Activated CD4-positive, alpha-beta T cell treated with anti-CD3 and anti-CD28 coated beads, Interleukin-2, amount 50 U/mL, for 48 hours (primary cell): ENCODE measurements at places on chromosomes 3 and 15.

- DNase-seq = no peak
Measured at GRCh38 chr15:48031466-48031865, 89.3 kb upstream of the SLC24A5 start.

DNA sequence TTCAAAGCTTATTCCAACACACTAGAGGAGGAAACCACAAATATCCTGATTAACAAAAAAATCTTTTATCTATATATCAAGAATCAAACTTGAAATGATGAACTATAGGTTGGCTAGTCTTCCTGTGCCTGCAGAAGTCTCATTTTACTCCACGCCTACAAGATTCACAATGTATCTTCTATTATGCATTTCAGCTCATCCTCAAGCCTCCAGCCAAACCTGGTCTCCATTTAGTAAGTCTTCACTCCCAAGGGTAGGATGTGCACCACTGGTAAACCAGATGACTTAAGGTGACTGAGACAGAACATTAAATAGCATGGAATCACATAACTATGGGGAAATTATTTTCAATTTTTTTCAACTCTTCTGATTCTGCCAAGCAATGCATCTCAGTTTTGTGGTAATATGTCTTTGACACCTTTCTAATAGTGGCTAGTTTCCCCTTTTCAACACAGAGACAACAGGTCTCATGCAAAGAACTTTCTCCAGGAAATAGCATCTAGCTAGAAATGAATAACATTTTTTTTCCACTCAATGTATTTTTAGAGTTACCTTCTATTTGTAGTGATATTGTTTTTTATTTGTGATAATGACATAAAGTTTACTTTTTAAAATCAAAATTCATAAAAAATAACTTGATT is 166.9 kb downstream of the TNIK start:
- DNase-seq = no peak

DNA sequence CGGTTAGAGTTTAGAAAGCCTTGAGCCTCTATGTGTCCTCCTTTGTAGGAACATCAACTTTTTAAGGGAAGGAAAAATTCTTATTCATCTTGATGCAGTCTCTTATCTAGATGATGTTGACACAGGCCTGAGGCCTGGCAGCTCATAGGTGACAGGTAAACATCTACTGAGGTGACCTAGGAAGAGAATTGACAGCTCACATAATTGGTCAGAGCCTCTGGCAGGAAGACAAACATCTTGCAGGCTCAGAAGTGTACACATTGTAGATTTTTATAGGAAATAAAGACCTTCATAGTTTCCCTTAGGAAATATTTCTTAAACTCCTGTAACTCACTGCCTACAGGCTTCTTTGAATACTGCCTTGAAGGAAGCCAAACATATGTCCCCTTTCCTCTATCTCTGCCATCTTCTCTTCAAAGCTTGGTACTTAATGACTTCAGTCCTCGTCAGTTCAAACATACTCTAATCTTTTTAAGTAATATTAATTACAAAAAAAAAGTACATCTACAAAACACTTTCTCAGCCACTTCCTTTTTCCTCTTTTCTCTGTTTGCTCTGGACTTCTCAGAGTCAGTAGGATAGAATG is 341.3 kb downstream of the TBL1XR1 start:
- no peak for DNase-seq

DNA sequence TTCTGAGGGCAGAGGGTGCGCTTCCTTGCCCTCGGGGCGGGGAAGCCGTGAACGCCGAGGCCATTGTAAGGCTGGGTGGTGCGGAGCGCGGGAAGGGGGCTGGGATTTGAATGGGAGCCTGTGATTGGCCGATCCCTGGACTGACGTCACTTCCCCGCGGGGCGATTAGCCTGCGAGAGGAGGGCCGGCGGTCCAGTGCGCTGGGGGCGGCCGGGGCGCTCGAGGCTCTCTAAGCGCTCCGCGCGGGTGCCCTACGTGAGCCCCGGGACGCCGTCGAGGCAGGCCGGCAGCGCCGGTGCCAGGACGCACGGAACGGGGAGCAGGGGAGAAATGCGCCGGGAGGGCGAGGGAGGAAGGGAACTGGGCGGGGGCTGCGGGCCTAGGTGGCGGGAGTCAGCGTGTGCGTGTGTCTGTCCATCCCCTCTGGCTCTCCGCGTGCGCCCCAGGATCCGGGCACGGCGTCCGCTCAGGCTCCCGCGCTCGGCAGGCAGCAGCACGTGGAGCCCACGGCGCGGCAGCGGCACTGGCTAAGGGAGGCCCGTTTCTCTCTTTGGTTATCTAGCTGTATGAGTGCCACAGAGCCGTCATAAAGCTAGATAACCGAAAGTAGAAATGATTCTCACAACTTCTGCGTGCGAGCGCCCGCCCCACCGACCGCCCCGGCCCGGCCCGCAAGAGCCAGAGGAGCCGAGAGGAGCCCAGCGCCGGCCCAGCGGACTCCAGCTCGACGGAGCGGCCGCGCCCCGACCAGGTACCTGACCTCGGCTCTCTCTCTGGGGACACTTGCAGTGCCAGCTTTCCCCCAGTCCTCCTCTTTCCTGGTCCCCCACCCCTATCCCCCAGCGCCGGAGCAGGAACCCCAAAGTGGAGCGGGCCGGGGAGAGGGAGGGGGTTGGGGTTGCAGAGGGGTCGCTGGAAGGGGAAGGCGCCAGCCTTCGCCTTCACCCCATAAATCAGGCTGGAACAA is 33.1 kb upstream of the POLG start:
- peak; percentile 36 for DNase-seq

DNA sequence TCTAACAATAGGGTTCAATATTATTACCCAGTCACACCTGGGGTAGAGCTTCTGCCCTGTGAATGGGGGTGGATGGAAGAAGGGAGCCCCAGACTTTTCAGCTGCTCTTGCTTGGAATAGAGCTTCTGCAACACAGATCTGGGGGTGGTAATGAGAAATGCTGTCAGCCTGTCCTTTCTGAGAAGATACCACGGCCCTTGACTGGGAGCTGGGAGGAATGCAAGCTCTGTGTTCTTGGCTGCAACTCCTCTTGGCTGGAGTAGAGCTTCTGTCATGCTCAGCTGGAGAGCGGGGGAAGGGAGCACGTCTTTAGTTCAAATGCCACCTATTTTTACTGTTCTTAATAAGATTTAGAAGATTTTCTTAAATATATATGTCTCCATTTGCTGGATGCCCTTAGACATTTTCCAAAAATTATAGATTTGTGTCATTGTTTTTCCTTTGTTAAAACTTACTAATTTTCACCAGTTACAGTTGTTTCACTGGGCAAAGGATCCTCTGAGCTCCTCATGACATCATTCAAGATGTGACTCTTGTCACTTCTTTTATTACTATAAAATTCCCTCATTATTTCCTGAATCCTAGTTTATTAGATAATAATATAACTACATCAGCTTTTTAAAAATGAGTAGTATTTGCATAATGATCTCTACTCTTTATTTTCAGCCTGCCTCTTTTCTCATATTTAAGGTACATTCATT is 180.0 kb upstream of the TGFBR2 start:
- DNase-seq = no peak

- DNase-seq = peak; percentile 79
Measured at GRCh38 chr3:150409512-150410310, 1.6 kb downstream of the TSC22D2 start.

GRCh38 chr15:64622410-64623260 is 152.8 kb downstream of the RBPMS2 start:
- DNase-seq = peak; percentile 40

- no peak for DNase-seq
Measured at GRCh38 chr3:124877674-124878073, 9.5 kb downstream of the ITGB5 start.

GRCh38 chr15:98957655-98958054 is 49.9 kb downstream of the PGPEP1L start:
- no peak for DNase-seq

DNA sequence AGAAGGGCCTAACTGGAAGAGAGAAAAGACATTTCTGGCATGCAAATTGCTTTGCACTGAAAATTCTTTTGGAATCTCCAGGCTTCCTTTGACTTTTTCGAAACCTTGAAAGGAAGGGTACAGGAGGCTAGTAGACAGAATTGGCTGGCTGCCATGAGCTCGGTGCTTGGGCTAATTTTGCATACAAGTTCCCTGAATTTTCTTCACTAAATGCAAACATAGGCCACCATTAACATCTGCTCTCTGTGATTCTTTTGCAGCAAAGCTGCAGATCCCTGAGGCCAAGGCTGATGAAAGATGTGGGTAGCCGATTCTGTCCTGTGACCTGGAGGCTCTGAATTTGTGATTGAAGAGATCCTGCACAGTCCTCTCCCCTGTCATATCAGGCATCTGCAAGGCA is 247.8 kb upstream of the MCTP2 start:
- DNase-seq = no peak
